Neural crest cell (in vitro differentiated cells): ENCODE measurements at places on chromosomes 2 and 18.

GRCh38 chr18:51350081-51350480, 152.6 kb upstream of the MEX3C start:
- no peak for DNase-seq
- H3K4me3 ChIP-seq, result no peak overlapping the region
- H3K27ac ChIP-seq, result no peak overlapping the region

GRCh38 chr2:220466251-220466691, 838.8 kb downstream of the SLC4A3 start:
- no peaks in the 10 kb centered on the region for H3K36me3 ChIP-seq
- peaks cover 12% of the 10 kb centered on the region for H3K4me1 ChIP-seq
- no peak for DNase-seq
- H3K27ac ChIP-seq, result no peak overlapping the region
- H3K27me3 ChIP-seq, result peaks cover 3% of the 10 kb centered on the region
- no peak overlapping the region for H3K4me3 ChIP-seq

DNA sequence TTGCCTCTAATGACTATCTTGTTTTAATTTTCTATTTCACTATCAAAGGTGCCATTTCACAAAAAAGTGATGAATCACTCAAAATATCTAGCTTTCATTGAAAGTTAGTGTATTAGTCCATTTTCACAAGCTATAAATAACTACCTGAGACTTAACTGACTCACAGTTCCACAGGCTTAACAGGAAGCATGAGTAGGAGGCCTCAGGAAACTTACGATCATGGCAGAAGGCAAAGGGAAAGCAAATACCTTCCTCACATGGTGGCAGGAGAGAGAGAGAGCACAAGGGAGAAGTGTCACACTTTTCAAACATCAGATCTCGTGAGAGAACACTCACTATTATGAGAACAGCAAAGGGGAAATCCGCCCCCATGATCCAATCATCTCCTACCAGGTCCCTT, 1220.4 kb upstream of the ZEB2 start:
- H3K4me1 ChIP-seq, result no peaks in the 10 kb centered on the region
- no peak overlapping the region for H3K4me3 ChIP-seq
- no peak overlapping the region for H3K27ac ChIP-seq
- no peaks in the 10 kb centered on the region for H3K27me3 ChIP-seq
- peaks cover 2% of the 10 kb centered on the region for H3K36me3 ChIP-seq

DNA sequence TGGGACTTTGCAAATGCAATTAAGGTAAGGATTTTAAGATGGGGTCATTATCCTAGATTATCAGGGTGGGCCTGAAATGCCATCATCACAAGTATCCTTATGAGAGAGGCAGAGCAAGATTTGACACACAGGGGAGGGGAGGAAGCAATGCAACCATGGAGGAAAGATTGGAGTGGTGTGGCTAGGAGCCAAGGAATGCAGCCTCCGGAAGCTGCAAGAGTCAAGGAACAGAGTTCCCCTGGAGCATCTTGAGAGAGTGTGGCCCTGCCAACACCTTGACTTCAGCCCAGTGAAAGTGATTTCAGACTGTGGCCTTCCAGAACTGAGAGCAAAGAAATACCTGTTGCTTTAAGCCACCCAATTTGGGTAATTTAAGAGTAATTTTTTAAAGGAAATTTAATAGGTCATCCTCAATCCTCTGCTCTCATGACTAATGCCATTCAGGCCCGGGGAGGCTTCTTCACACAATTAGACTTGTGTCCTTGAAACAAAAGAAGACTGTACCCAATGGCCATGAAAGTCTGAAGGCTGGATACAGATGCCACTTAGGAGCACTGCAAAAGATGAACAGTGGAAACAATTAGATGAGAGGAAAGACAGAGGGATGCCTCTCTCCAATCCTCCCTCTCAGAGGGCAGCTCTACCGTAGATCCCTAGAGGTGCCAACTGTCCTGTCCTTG, 250.3 kb upstream of the ID2 start:
- DNase-seq, result no peak
- no peaks in the 10 kb centered on the region for H3K27me3 ChIP-seq
- no peaks in the 10 kb centered on the region for H3K36me3 ChIP-seq

- peaks cover 41% of the 10 kb centered on the region for H3K27me3 ChIP-seq
- peaks cover 25% of the 10 kb centered on the region for H3K4me1 ChIP-seq
- no peaks in the 10 kb centered on the region for H3K36me3 ChIP-seq
- no peak for DNase-seq
- peak overlapping the region; percentile 69 for H3K4me3 ChIP-seq
Measured at GRCh38 chr18:12405066-12405465, 2.7 kb upstream of the PRELID3A start.

GRCh38 chr2:203170502-203170901, 68.3 kb upstream of the CYP20A1 start:
- peaks cover 2% of the 10 kb centered on the region for H3K36me3 ChIP-seq
- DNase-seq, result no peak
- no peak overlapping the region for H3K27ac ChIP-seq
- H3K4me1 ChIP-seq, result peaks cover 4% of the 10 kb centered on the region
- H3K4me3 ChIP-seq, result no peak overlapping the region

DNA sequence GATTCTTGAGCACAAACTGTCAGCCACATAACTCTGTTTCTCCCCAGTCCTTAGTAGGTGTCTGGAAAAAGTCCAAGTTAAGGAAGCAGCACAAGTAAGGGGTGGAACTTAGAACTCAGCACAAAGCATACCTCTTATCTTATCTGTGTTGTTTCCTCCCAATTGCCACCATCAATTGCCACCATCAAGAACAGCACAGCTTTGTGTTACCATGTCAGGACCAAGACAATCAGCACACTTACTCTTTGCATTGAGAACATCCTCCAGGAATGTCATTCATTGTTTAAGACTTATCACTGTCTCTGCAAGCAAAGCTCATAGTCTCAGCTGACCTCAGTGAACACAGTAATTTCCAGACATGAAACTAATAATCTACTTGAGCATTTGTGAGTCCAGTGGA, 212.7 kb upstream of the FSHR start:
- H3K27me3 ChIP-seq, result peaks cover 3% of the 10 kb centered on the region
- no peak overlapping the region for H3K27ac ChIP-seq
- no peaks in the 10 kb centered on the region for H3K36me3 ChIP-seq
- no peak for DNase-seq

DNA sequence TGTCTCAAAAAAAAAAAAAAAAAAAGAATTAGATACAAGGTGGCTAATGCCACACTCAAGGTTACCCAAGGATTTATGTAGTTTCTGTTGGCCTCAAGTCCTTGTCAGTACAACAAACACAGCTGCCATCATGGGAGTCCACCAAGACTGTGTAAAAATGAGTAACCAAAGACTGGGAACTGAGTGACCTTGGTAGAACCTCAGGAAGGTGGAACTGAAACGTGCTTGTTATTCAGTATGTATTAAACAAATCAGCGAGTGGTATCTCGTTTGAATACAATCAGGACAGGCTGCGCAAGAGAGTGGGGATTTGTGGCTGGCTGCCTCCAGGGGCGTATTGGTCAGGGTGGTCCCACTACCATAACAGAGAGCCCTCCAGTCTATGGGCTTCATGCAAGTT, 1.6 kb upstream of the SFTPB start:
- no peak overlapping the region for H3K27ac ChIP-seq
- no peaks in the 10 kb centered on the region for H3K4me1 ChIP-seq
- H3K36me3 ChIP-seq, result no peaks in the 10 kb centered on the region
- no peak for DNase-seq
- H3K4me3 ChIP-seq, result no peak overlapping the region
- no peaks in the 10 kb centered on the region for H3K27me3 ChIP-seq

- H3K27me3 ChIP-seq, result no peaks in the 10 kb centered on the region
- peaks cover 10% of the 10 kb centered on the region for H3K4me1 ChIP-seq
- no peak for DNase-seq
- no peak overlapping the region for H3K4me3 ChIP-seq
Measured at GRCh38 chr2:3113122-3113521, 264.5 kb downstream of the EIPR1 start.

GRCh38 chr2:237190966-237191713, 105.5 kb downstream of the COPS8 start:
- no peak overlapping the region for H3K4me3 ChIP-seq
- H3K36me3 ChIP-seq, result no peaks in the 10 kb centered on the region
- no peaks in the 10 kb centered on the region for H3K27me3 ChIP-seq
- no peak for DNase-seq
- no peaks in the 10 kb centered on the region for H3K4me1 ChIP-seq
- no peak overlapping the region for H3K27ac ChIP-seq

DNA sequence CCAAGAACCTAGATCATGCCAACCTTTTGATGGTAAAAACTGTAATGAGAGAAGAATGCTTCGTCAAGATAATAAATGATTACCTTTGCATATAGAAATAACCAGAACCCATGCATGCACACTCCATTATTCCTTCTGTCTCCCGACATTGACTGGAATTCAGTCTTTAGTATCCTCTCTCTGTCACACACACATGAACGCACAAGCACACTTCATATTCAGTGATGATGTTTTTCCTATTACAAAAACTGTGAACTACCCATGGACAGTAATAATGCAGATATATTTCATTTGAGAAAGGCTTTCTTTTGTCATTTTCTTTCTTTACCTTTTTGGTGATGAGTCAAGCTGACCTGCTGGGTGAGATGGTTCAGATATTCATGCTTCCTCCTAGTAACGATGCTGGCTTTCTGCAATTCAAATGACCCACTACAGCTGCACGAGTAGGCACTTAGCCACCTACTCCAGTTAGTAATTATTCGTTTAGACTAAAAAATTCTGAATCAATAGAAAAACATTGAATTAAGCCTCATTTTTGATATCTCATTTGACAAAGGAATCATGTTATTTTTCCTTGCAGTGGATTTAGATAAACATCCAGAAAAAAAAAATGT, 382.2 kb downstream of the TGIF1 start:
- no peak overlapping the region for H3K4me3 ChIP-seq
- no peak overlapping the region for H3K27ac ChIP-seq
- H3K27me3 ChIP-seq, result peaks cover 41% of the 10 kb centered on the region

GRCh38 chr2:160940699-160941098, 219.5 kb upstream of the TANK start:
- H3K4me3 ChIP-seq, result no peak overlapping the region
- no peaks in the 10 kb centered on the region for H3K4me1 ChIP-seq
- DNase-seq, result no peak
- no peaks in the 10 kb centered on the region for H3K36me3 ChIP-seq
- peak overlapping the region; percentile 68 for H3K27ac ChIP-seq

GRCh38 chr2:169561364-169561763, 12.3 kb downstream of the FASTKD1 start:
- H3K36me3 ChIP-seq, result peaks cover 24% of the 10 kb centered on the region
- no peak overlapping the region for H3K4me3 ChIP-seq
- peaks cover 5% of the 10 kb centered on the region for H3K27me3 ChIP-seq
- no peaks in the 10 kb centered on the region for H3K4me1 ChIP-seq
- H3K27ac ChIP-seq, result no peak overlapping the region
- DNase-seq, result no peak

DNA sequence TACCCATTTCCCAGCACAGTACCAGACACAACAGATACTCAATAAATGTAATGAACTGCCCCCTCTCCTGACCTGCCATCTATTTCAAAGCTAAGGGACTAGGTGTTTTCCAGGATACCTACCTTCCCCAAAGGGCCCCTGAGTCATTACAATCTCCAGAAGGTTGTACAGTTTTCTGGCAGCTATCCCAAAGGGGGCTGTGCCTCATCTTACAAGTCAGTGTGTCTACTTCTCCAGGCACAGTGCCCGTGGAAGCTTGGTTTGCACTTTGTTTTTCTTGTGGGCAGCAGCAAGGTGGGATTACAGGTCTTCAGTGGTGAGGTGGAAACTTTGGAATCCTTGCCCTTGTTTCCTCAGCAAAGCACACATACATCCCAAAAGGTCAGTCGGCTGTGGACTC, 62.8 kb upstream of the CYP26B1 start:
- no peaks in the 10 kb centered on the region for H3K36me3 ChIP-seq
- H3K27me3 ChIP-seq, result no peaks in the 10 kb centered on the region
- no peak overlapping the region for H3K27ac ChIP-seq
- H3K4me3 ChIP-seq, result no peak overlapping the region
- DNase-seq, result no peak

DNA sequence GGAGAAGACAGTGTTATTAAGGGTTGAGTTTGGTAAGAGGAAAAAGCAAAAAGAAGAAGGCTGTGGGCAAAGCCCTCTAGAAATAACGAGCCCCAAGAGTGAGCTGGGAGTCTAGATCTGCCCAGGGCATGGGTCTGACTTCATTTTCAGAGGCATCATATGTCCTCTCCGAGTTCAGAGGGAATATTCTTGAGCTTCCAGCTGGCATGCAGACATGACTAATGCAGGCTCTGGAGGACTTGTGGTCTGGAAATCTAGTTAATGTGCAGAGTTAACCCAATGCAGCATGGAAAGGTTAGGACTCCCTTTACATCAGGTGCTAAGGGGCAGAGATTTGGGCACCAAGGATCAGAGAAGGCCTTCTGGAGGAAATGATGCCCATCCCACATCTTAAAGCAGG, 7.3 kb downstream of the ACMSD start:
- H3K27me3 ChIP-seq, result no peaks in the 10 kb centered on the region
- DNase-seq, result no peak
- H3K36me3 ChIP-seq, result no peaks in the 10 kb centered on the region
- H3K27ac ChIP-seq, result no peak overlapping the region

- H3K4me3 ChIP-seq, result no peak overlapping the region
- no peaks in the 10 kb centered on the region for H3K27me3 ChIP-seq
- no peak overlapping the region for H3K27ac ChIP-seq
- peaks cover 23% of the 10 kb centered on the region for H3K4me1 ChIP-seq
- DNase-seq, result no peak
- H3K36me3 ChIP-seq, result no peaks in the 10 kb centered on the region
Measured at GRCh38 chr2:5932556-5933469, 240.6 kb downstream of the SOX11 start.

DNA sequence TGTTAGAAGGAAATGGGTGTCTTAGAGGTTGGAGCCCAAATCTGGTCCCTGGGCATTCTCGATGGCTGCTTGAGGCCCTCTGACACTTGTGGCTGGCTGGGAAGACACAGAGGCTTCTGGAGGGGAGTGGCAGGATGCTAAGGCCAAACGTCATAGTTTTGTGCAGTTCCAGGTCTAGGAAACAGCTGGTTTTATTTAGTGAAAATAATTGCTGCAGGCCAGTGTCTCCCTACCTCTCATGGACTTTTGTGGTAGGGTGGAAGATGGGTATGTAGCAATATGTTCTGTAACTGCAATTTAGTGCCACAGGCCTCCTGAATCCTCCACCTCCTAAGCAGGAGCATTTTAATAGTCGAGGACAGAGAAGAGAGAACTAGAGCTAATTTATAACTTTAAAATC, 32.2 kb upstream of the SPRED2 start:
- no peaks in the 10 kb centered on the region for H3K36me3 ChIP-seq
- H3K4me1 ChIP-seq, result peaks cover 21% of the 10 kb centered on the region
- no peak overlapping the region for H3K27ac ChIP-seq

DNA sequence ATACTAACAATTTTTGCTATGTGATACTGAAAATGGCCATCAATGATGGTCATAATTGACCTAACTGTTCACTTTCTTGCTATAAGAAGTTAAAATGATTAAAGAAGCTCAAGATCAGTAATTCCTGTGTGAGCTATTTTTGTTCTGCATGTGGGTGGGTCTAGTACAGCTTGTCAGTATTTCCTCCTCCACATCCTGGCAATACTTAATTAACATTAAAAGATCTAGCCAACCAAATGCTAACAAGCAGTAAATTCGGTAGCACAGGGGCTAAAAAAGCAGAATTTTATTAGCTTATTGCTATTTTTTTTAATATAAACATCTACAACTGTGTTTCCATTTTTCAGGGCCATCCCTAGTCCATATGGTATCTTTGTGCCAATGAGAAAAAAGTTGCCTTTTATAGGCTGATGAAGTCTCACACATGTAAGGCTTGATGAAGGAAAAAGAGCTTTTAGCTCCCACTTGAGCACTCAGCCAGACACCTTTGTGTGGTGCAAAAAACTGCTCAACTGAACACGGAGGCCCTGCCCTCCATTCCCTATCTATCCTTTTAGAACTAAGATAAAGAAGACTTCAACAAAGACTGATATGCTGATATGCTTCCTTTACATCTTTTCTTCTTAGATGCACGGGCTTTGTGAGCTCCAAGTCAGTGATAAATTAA, 4.9 kb upstream of the PNO1 start:
- no peak for DNase-seq
- H3K4me3 ChIP-seq, result no peak overlapping the region
- no peaks in the 10 kb centered on the region for H3K36me3 ChIP-seq
- no peaks in the 10 kb centered on the region for H3K27me3 ChIP-seq
